ENCODE measurements at places on chromosomes 2 and 18.

- no peak for DNase-seq
Measured at GRCh38 chr2:196338440-196338839, 167.1 kb upstream of the STK17B start.

- no peak for DNase-seq
Measured at GRCh38 chr2:176189681-176190641, 1.5 kb downstream of the HOXD1 start.

- no peak for DNase-seq
Measured at GRCh38 chr2:189047171-189047888, 73.2 kb downstream of the COL3A1 start.

- no peak for DNase-seq
Measured at GRCh38 chr2:20977520-20978180, 66.2 kb downstream of the APOB start.

- no peak for DNase-seq
Measured at GRCh38 chr18:79693561-79694205, 14.1 kb downstream of the CTDP1 start.

DNA sequence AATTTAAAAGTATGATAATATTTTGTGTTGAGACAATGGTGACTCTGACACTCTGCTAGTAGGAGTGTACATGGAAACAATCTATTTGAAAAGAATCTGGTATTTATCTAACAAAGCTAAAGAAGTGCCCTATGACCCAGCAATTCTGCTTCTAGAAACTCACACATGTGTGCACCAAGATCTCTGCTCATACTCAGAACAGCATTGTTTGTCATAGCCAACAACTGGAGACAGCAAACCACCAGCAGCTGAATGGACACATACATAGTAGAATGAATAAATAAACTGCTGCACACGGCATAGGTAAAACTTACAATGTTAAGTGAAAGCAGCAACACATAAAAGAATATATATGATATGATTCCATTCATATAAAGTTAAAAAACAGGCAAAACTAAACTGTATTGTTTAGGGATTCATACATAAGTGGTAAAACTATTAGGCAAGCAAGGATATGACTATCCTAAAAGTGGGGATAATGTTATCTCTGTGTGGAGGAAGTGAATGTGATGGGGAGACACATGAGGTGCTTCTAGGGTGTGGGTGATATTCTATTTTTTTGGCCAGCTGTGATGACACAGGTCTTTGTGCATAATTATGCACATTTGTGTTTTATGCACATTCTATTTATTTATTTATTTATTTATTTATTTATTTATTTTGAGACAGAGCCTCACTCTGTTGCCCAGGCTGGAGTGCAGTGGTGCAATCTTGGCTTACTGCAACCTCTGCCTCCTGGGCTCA is 71.1 kb downstream of the RFTN2 start:
- DNase-seq, result no peak

DNA sequence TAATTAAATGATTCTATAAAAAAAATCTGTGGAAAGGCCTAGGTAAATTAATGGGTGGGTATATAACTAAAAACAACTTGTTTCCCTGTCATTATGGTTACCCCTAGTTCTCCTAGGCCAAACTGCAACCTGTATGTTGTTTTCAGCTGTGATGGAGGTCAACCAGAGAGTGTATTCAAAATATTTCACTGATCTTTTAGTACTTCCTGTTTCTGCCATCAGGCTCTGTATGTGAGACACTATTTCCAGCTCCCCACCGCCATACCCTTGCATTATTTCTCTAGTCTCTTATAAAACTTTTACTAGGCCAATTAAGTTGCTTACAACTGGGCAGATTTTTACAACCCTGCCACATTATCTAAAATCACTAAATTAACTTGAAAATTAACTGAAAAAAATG is 21.0 kb upstream of the CDKL4 start:
- no peak for DNase-seq

DNA sequence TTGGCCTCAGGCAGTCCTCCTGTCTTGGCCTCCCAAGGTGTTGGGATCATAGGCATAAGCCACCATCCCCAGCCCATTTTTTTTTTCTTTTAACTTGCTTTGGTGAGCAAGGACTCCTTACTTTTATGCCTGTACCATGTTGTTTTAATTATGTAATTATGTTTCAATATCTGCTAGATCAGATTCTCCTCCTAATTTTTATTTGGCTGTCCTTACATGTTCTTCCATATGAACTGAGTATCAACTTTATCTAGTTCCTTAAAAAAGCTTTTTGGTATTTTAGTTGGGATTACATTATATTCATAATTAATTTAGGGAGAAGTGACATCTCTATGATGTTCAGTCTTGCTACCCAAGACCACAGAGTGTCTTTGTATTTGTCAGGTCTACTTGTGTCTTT is 16.3 kb downstream of the GPN1 start:
- no peak for DNase-seq

GRCh38 chr18:21672521-21673267 is 31.9 kb downstream of the ABHD3 start:
- DNase-seq, result no peak

DNA sequence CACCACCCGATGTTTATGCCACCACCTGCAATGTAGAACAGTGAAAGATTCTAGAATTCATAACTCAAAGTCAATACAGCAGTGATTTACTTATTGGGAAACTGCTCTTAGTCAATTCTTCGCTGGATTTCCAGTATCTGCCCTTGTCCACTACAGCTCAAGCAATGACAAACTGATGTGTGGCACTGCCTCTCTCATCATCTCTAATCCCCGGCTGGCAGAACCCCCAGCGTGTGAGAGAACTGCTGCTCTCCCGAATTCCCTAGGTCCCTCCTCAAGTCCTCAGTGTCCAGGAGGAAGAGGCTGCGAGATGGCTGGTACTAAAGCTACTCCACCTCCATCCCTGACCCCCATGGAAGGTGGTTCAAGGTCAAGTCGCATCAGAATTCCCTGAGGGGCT is 1.6 kb downstream of the TXNL4A start:
- DNase-seq, result no peak

DNA sequence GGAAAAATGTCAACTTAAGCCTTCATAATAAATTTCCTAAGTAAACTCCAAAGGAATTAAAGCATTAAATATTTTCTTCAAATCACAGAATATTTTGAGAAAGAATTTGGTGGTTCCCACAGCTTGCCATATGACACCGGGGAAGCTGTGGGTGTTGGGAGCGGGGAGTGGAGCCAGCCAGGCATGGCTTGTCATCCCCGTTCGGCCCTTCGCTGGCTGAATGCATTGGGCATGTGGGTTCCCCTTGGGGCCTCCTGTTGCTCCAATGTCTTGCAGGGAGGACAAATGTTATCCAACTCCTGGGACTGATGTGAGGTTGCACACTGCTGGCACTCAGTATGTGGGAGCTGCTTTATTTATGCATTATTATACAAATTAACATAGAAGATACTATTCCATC is 18.6 kb downstream of the NGEF start:
- DNase-seq, result no peak

- no peak for DNase-seq
Measured at GRCh38 chr2:34808426-34808825, 1209.3 kb upstream of the FAM98A start.

- DNase-seq, result no peak
Measured at GRCh38 chr2:189104934-189105333, 74.6 kb downstream of the COL5A2 start.

DNA sequence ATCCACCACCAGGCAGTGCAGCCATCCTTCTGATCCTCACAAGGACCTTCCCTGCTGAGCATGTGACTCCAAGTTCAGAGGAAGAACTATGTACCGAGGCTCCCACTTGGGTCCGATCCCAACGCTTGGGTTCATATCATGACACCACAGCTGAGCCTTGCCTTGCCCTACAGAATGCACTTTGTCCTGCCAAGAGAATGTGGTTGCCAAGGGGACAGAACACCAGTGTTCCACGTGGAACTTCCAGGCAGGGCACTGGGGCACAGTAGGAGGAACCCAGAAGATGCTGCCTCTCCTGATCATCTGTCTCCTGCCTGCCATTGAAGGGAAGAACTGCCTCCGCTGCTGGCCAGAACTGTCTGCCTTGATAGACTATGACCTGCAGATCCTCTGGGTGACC is at the start of gene TEX51:
TSS of gene TEX51 (plus strand) at position 255 of the 400 bp plus-strand sequence. CDS start at position 284, 29 bp downstream.
- no peak for DNase-seq

DNA sequence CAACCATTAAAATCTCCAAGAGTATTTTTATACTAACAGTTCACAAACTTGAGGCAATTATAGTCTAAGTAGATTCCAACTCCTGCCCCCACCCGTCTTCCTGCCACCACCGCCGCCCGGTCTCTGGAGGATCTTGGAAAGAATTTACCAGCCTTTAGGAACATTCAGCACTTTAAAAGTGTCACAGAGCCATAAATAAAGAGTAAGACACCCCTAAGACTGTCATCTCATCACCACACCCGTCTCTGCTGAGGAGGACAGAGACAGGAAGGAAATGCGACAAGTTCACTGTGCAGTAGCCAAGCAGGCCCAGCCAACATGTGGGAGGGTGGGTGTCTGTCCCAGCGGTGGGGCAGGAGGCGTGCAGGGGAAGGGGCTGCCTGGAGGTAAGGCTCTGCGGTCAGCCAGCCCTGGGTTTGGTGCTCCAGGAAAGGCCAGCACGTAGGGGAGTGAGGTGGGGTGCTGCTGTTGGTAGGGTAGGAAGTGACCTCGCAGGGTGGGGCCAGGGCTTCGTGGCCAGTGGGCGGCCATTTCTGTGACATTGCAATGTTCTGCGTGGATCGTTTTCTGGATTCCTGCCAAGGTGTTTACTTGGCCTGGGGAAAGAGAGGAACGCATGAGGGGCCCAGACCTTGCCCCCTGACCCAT is 111.6 kb downstream of the FAM210A start:
- peak; percentile 40 for DNase-seq

DNA sequence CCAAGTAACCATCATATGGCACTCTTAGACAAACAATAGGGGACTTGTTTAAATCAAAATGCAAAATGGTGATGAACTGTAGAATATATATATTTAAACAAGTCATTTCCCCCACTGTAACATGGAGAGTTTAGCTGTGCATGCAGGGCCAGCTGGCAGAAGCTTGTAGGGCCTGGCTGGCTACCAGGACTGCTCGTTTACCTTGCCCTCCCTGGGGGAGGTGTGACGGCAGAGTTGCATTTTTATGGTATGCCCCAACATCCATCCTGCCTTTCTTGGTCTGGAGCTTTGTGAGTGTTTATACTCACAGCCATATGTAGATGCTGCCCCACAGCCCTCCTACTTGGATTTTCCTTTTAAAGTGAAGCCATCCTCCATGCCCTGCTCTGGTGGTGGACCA is 101.7 kb upstream of the ZFP36L2 start:
- DNase-seq, result no peak

All from CD4-positive, alpha-beta memory T cell (primary cell).